Caco-2 (cell line): ENCODE measurements at places on chromosomes 2 and 18.

DNA sequence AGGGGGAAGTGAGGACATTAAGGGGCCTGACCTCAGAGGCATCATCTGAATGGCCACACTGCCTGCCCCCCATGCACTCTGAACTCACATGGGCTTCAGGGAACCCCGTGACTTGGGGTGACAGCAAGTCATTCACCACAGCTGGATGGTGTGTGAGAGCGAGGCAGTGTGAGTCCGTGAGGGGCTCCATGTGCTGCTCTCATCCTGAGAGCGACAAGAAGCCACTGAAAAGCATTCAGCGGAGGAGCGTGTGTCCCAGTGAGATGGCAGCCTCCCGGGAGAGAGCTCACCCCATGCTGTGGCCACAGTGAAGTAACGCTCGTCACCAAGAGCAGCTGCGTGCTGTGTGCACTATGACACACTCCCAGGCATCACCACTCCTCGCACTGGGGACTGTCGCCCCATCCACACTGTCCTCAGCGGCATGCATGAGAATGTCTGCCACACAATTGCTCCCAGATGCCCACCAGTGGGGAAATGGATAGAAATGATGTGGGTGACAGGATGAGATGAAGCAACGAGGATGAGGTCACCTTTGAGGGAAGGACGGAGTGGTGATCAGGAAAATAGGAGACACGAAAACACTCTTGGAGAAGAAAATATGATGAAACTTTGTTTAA is 213.0 kb upstream of the RAB6C start:
- H3K27me3 ChIP-seq = no peaks in the 10 kb centered on the region
- H3K36me3 ChIP-seq = no peaks in the 10 kb centered on the region
- no peak for DNase-seq
- no peak overlapping the region for H3K4me3 ChIP-seq
- no peak overlapping the region for H3K27ac ChIP-seq

GRCh38 chr2:127050803-127051115 is 56.2 kb downstream of the BIN1 start:
- peaks cover 9% of the 10 kb centered on the region; the same call in 1 of the 2 replicates for H3K4me1 ChIP-seq
- DNase-seq = peak; percentile 32
- H3K36me3 ChIP-seq = peaks cover 3% of the 10 kb centered on the region
- no peaks in the 10 kb centered on the region for H3K27me3 ChIP-seq
- no peak overlapping the region for H3K4me3 ChIP-seq

DNA sequence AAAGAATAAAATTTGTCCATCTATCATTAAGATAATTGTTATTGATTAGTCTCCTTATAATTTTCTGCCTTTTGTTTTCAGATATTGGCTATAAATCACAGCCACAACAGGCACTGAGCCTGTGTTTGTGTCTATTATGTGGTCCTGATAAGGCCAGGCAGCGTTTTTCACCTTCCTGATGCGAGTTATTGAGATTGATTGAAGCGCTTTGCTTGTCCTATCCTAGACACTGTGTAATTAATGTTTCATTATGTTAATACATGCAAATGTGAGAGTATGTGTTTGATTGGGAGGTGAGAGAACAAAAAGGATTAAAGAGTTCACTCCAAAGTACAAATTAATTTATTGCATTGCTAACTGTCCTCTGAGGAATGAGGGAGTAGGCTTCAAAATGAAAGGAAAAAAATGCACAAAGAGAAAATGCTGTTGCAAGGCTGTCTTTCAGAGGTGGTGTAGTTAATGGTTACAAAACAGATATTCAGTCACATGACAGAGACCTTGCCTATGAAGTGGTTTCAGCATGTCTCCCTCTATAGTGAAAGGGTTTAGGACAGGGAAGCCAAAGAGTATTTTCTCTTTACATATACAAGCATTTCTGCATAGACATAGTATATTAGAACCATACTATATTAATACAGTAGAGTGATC is 391.1 kb downstream of the DCC start:
- no peak overlapping the region for H3K4me3 ChIP-seq
- no peak overlapping the region for H3K27ac ChIP-seq
- no peaks in the 10 kb centered on the region for H3K27me3 ChIP-seq
- DNase-seq = no peak
- no peaks in the 10 kb centered on the region for H3K4me1 ChIP-seq

DNA sequence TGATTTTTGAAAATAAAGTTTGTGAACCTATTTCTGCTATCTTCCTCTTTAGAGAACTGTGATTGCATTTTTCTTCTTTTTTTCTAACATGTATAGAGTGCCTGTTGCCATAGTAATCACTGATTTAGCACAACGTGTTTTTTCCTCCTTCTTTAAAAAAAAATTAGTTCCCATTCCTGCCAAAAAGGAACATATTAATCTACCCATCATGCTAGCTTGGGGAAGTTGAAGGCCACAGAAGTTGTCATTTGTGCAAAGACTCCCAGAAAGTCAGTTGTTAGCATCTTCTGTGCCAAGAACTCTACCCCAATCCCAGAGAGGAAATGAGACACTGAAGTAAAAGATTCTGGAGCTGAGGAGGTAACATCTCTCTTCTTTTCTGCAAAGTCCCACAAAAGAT is 57.3 kb downstream of the SLC8A1 start:
- no peaks in the 10 kb centered on the region; the same call in 1 of the 2 replicates for H3K4me1 ChIP-seq
- H3K36me3 ChIP-seq = no peaks in the 10 kb centered on the region
- DNase-seq = no peak
- H3K4me3 ChIP-seq = no peak overlapping the region
- H3K27ac ChIP-seq = no peak overlapping the region

GRCh38 chr2:170159060-170159459 is 18.9 kb upstream of the MYO3B start:
- peaks cover 17% of the 10 kb centered on the region; the same call in 1 of the 2 replicates for H3K4me1 ChIP-seq
- no peaks in the 10 kb centered on the region for H3K36me3 ChIP-seq
- no peak overlapping the region for H3K27ac ChIP-seq
- H3K4me3 ChIP-seq = no peak overlapping the region
- no peaks in the 10 kb centered on the region for H3K27me3 ChIP-seq
- DNase-seq = no peak

DNA sequence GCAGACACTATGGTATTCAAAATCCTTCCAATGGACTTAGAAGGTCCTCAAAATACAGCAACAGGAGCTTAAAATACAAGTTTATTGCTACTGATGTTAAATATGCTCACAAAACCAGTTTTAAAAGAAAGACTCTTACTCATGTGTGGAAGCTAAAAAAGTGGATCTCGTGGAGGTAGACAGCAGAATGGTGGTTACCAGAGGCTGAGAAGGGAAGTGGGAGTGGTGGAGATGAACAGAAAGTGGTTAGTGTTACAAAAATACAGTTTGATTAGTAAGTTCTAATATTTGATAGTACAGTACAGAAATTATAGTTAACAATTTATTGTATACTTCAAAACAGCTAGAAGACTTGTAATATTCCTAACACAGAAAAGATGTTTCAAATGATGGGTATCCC is 12.1 kb downstream of the ADAM17 start:
- no peaks in the 10 kb centered on the region for H3K27me3 ChIP-seq
- no peaks in the 10 kb centered on the region for H3K4me1 ChIP-seq
- no peaks in the 10 kb centered on the region for H3K36me3 ChIP-seq
- H3K27ac ChIP-seq = no peak overlapping the region
